Suprapubic skin (tissue), 4 donors: ENCODE measurements at places on chromosomes 6 and 20.

DNA sequence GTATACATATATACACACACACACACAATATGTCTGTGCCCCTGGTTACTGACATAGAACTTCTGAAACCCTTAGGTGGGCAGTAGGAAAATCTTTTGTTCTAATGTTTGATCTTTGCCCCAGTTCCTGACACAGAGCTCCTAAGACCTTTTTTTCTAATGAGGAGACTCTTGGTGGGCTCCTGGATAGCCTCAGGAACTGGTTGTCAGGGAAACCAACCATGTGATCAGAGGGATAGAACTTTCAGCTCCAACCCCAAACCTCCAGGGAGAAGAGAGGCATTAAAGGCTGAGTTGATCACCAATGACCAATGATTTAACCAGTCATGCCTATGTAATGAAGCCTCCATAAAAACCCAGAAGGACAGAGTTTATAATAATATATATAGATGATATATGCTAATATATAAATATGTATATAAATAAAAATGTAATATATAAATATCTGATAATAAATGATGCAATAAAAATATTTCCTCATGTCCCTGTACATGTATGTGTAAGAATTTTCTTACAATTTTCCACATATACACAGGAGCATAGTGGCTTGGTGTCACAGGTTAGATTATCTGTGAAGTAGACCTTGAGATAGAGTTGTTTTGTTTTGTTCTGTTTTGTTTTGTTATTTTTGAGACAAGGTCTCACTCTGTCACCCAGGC lies 93.3 kb downstream of the GPX5 start:
- DNase-seq = no peak

DNA sequence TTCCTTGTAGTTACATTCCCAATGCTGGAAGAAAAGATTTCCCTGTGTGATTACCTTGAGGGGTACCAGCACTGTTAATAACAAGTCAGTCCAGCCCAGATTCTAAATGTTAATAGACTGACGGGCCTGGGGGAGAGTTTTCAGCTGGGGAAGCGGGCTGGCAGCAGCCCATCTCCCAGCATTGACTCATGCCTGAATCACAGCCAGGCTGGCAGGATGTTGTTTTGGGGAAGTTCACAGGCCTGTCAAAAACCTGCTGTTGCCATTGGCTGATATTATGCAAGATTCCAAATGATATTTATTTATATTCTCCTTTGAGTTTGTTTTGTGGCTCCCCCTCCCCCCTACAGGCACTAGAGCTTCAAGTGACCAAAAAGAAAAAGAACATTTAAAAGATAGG lies 213.9 kb upstream of the CNR1 start:
- peak; percentile 61 for DNase-seq

- DNase-seq = no peak
Measured at GRCh38 chr6:150377211-150377781, 8.5 kb downstream of the IYD start.

DNA sequence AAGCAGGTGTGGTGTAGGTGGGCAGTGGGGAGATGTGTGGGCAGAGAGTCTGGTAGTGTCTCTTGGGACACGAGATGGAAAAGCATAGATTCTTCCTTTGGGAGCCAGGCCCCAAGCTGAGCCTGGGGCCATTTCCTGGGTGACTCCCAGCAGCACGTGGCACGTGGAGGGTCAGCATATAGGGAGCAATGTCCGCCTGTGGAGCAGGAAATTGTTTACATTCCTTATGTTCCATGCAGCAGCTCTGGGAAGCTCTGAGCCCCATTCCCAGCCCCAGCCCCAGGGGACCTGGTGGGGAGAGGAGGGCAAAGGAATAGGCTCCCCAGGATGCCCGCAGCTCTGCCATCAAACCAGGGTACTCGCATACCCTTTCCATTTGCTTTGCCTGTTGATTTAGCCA lies 57.6 kb downstream of the DAAM2 start:
- DNase-seq = no peak

DNA sequence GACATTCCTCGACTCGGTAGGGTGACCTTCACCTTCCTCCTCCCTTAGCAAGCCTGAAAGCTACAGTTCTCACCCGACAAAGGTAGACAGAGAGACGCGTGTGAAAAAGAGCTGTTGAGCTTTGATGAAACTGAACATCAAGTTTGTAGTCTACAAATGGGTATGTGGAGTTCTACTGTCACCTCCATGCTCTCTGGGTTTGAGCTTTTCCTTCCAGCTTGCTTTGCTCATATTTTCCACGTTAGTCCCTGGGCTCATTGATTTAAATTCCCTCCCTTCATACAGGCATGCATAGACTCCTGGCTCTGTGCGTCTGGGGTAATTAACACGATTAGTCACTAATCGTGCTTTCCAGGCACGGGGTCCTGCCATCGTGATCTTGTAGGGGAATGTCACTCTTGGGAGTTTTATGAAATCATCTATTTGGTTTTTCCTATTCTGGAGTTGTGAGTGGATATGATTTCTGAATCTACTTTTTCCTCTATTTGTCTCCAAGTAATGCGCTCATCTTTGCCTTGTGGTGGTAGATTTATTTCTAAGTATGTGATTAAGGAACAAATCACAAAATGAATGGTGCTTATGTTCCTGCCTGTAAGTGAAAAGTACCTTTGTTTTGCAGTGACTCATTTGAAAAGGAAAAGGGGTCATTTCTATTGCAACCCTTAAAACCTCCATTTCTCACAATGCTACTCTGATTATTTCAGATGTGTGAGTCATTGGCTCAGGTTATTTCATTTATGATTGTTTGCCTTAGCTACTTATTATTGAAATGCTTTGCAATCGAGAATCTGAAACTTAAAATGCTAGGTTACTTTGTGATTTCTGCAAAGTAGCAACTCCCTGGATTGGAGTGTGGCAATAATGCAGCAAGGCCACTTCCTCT lies 154.6 kb downstream of the ZDHHC14 start:
- DNase-seq = no peak

DNA sequence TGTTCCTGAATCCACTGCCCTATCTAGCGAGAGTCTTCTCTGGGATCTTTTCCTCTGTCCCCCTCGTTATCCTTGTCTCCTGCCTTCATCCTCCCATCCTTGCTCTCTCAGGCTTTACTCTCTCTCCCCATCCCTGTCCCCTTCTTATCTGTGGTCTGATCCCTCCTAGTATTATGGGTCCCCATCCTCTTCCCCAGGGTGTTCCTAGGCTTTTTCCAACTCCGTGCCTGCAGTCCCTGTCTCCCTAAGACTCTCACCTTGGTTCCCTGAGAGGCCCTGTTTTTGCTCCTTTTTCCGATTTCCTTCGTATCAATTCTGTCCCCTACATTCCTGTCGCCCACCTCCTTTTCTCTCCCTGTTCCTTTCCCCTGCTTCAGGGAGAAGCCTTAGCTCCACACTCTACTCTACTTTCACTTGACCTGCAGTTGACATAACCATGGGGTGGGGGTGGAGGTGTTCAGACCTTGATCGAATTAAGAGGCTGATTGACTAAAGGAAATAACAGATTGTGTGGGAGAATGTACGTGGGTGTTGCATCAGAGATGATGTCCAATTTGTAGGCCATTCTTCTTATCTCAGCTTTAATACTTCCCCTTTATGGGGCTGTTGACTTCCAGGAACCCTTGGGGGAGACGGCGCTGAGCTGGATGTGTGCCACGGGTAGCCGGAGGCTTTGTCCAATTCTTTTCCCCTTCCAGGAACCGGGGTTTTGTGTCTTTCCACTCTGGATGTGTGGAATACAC lies 905 bp downstream of the PPARD start:
- DNase-seq = peak; percentile 79

GRCh38 chr20:20331156-20331555 lies 36.7 kb upstream of the INSM1 start:
- DNase-seq = no peak

GRCh38 chr6:51199733-51200260 lies 381.1 kb downstream of the TFAP2B start:
- DNase-seq = no peak

DNA sequence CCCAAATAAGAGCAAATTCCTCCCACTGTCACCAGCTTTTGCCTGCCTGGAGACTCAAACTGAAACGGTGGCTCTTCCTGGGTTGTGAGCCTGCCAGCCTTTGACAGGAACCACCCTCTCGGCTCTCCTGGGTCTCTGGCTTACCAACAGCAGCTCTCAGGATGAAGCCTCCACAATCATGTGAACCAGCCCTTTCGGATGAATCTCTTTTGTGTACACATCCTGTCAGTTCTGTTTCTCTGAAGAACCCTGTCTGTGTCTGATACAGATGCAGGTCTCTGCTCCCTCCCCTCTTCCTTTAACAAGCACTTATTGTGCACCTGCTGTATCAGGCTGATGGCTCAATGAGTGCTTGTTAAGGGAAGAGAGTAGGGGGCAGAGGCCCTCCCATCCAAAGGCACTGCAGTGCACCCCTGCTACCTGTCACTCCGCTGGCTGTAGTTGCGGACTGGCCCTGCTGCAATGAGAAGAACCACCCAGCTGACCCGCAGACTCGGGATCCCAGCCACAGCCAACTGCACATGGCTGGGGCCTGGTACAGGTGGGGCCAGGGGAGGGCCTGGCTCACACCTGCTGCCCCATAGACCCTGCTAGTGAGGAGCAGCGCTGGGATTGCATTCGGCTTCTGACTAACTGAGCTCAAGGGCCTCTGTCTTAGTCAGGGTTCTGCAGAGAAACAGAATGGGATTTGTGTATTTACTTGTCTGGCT lies 120.1 kb upstream of the PMEPA1 start:
- DNase-seq = peak; percentile 40

GRCh38 chr20:52078289-52078688 lies 113.3 kb downstream of the ZFP64 start:
- no peak for DNase-seq

GRCh38 chr6:109701774-109702173 lies 10.7 kb downstream of the FIG4 start:
- no peak for DNase-seq

- DNase-seq = no peak
Measured at GRCh38 chr6:42259841-42260395, 42.3 kb upstream of the MRPS10 start.

DNA sequence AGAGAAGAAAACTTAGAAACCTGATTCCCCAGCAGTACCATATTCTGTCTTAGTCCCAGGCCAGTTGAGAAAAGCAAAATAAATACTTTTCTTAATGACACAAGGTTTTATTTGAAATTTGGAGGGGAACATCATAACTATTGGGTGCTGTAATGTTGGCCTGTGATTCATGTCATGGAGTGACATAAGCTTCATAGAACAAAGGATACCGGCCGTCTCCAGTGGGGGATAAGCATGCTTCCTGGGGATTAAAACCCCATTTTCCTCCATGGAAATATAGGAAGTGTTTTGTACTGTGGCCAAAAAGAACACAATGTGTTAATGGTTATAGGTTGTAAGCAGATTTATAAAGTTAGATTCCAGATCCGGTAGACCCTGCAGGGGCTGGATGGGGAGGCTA lies 18.0 kb downstream of the MTHFD1L start:
- no peak for DNase-seq

GRCh38 chr20:18653736-18654447 lies 66.0 kb downstream of the DTD1 start:
- DNase-seq = no peak
